ENCODE measurements at places on chromosomes 13 and 19.

DNA sequence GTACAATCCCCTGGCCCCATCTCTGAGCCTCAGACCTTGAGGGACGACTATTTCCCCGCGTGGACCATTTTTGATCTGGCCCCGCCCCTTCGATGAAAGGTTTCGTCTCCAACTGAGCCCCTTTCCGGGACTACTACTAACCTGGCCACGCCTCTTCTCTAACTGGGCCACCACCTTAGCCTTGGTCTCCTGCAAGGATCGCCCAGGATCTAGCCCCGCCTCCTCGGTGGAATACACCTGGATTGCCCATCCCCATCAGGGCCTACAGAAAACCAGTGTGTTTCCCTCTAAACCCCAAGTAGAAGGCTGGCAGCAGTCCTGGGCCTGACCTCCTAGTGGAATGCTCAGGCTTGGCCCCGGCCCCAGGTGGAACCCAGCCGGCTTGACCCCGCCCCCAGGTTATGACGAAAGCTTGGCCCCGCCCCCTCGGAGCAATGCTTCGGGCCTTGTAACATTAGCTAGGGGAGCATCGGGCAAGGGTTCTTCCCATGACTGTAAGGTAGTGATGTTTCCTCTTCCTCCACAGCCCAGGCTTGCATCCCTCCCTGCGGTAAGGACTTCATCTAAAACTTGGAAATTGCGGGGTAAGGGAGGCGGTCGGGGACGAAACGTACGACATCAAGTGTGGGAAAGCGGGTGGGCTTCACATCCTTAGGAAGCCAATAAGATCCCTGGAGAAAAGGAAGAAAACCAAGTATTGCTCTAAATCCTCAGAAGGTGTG, 9.1 kb downstream of the SPACA6 start:
- DNase-seq = peak; percentile 84
- H3K4me3 ChIP-seq = no peak overlapping the region
- no peaks in the 10 kb centered on the region for H3K27me3 ChIP-seq
- no peak overlapping the region for H3K27ac ChIP-seq

- no peak overlapping the region for H3K27ac ChIP-seq
- H3K4me1 ChIP-seq = peaks cover 9% of the 10 kb centered on the region
- no peaks in the 10 kb centered on the region for H3K27me3 ChIP-seq
- no peak overlapping the region for H3K4me3 ChIP-seq
- no peaks in the 10 kb centered on the region for H3K36me3 ChIP-seq
- no peak for DNase-seq
These were observed 124.5 kb downstream of the USP12 start for GRCh38 chr13:27047081-27047480.

DNA sequence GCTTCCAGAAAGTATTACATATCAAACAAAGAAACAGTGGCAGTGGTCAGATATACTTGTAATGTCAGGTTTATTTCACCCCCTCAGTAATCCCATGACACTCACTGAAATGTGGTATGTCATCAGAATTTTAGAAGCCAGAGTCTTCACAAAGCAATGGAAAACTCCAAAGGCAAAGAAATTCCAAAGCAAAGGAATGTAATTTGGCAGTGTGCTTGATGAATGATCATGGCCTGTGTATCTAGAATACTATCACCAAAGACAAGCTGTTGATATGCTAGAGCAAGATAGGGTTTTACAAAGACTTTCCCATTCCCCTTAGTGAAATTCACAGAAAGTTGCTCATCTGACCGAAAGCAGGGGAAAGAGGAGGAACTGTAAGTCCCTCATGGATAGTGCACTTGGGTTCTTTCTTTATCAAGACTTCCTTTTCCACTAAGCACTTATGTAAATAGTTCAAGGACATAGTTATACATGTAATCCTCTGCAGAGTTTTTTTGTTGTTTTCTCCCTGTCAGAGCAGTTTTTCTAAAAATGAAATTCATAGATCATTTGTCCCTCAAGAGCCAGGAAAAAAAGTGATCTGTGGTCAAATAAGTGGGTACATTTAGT, 243.4 kb downstream of the NHLRC3 start:
- no peak overlapping the region for H3K27ac ChIP-seq
- H3K4me3 ChIP-seq = no peak overlapping the region
- no peaks in the 10 kb centered on the region for H3K4me1 ChIP-seq
- H3K36me3 ChIP-seq = no peaks in the 10 kb centered on the region
- no peaks in the 10 kb centered on the region for H3K27me3 ChIP-seq

GRCh38 chr13:32883474-32883873, 132.7 kb upstream of the KL start:
- H3K27me3 ChIP-seq = no peaks in the 10 kb centered on the region
- DNase-seq = peak; percentile 57
- peaks cover 19% of the 10 kb centered on the region for H3K4me1 ChIP-seq
- H3K4me3 ChIP-seq = no peak overlapping the region
- H3K27ac ChIP-seq = no peak overlapping the region

- no peaks in the 10 kb centered on the region for H3K36me3 ChIP-seq
- no peak overlapping the region for H3K27ac ChIP-seq
- peaks cover 7% of the 10 kb centered on the region for H3K4me1 ChIP-seq
- peaks cover 10% of the 10 kb centered on the region for H3K27me3 ChIP-seq
These were observed 8.8 kb downstream of the GIPR start for GRCh38 chr19:45676851-45677263.

GRCh38 chr19:48344892-48345291, 18.8 kb downstream of the TMEM143 start:
- no peaks in the 10 kb centered on the region for H3K27me3 ChIP-seq
- H3K27ac ChIP-seq = no peak overlapping the region
- DNase-seq = no peak
- H3K36me3 ChIP-seq = no peaks in the 10 kb centered on the region

GRCh38 chr13:74133657-74134201, 475 bp downstream of the KLF12 start:
- H3K27me3 ChIP-seq = no peaks in the 10 kb centered on the region
- H3K27ac ChIP-seq = peak overlapping the region; percentile 86
- H3K4me1 ChIP-seq = peaks cover 37% of the 10 kb centered on the region
- DNase-seq = peak; percentile 93
- H3K36me3 ChIP-seq = no peaks in the 10 kb centered on the region

- no peak for DNase-seq
- no peaks in the 10 kb centered on the region for H3K27me3 ChIP-seq
- H3K36me3 ChIP-seq = peaks cover 48% of the 10 kb centered on the region
- no peak overlapping the region for H3K4me3 ChIP-seq
- no peak overlapping the region for H3K27ac ChIP-seq
- no peaks in the 10 kb centered on the region for H3K4me1 ChIP-seq
These were observed 18.5 kb downstream of the MIER2 start for GRCh38 chr19:325937-326565.

DNA sequence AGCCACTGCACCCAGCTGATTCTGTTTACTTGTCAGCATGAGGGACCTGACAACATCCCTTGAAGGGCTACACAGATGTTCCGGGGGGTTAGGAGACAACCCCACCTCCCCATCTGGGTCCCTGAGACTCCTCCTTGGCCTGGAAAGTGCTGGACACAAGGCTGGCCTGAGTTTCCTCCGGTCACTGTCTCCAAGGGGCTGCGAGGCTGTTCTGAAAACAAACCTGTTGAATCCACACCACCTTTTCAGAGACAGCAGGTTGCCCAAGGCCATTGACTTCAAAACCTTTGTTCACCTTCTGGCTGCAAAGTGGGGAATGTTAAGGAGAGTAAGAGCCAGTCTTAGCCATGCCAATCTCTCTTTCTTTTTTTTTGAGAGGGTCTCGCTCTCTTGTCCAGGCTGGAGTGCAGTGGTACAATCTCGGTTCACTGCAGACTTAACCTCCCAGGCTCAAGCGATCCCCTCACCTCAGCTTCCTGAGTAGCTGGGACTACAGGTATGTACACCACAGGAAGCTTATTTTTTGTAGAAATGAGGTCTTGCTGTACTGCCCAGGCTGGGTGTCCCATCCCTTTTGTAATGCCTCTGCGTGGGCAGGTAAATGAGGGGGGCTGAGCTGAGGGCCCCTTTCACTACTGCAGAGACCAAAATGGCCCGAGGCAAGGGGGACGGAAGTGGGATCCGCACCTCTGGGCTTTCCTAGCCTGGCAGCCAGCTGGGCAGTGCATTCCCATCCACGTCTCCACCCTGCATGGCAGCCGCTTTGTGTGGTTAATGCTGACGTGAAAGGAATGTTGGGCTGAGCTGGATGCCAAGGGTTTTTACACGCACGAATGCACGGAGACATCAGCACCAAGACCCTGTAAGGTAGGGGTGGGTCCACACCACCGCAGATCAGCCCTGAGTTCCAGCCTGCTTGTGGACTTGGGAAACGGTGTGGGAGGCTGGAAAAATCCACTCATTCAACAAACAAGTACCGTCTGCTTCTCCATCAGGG, 1.9 kb upstream of the ZNF628 start:
- DNase-seq = peak; percentile 30
- H3K4me1 ChIP-seq = peaks cover 13% of the 10 kb centered on the region
- H3K27ac ChIP-seq = 0 out of 2 replicates have a peak overlapping the region, but pooled peaks have one; percentile 6
- H3K27me3 ChIP-seq = no peaks in the 10 kb centered on the region
- no peak overlapping the region for H3K4me3 ChIP-seq
- H3K36me3 ChIP-seq = no peaks in the 10 kb centered on the region

DNA sequence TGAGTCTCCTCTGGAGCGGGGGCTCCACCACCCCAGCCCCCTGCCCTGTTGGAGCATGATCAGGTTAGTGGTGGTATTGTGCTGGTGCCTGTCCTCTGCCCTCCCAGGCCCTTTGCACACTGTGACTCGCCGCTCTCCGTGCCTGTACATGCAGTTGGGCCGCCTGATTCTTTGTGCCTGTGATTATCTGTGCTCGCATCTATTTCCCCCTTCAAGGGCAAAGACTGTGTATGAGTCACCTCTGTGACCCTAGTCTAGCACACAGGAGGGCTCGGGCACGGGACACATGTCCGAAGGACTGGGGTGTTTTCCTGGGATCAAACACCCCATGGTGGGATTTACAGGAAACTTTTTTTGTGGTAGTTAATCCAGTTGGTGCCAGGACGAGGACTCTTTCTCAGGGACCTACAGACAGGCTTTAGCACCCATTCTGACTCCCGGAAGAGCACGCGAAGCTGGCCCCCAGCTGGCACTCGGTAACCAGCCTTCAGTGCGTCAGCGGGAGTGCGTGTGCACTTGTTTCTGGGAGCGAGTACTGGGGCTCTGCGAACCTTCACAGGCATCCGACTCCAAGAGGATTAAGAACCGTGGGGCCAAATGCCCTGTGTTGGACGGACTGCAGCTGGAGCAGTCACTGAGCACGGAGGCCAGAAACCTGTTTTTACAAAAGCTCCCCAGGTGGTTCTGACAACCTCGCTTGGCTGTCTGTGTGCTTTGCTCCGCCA, 6.7 kb downstream of the PPP1R37 start:
- H3K36me3 ChIP-seq = no peaks in the 10 kb centered on the region
- H3K27me3 ChIP-seq = no peaks in the 10 kb centered on the region
- no peak overlapping the region for H3K27ac ChIP-seq
- no peak overlapping the region for H3K4me3 ChIP-seq
- DNase-seq = no peak

- peaks cover 8% of the 10 kb centered on the region for H3K4me1 ChIP-seq
- H3K36me3 ChIP-seq = no peaks in the 10 kb centered on the region
- H3K27me3 ChIP-seq = no peaks in the 10 kb centered on the region
- DNase-seq = no peak
- H3K4me3 ChIP-seq = no peak overlapping the region
- H3K27ac ChIP-seq = no peak overlapping the region
These were observed 1.9 kb downstream of the ZNF586 start for GRCh38 chr19:57771417-57771816.

DNA sequence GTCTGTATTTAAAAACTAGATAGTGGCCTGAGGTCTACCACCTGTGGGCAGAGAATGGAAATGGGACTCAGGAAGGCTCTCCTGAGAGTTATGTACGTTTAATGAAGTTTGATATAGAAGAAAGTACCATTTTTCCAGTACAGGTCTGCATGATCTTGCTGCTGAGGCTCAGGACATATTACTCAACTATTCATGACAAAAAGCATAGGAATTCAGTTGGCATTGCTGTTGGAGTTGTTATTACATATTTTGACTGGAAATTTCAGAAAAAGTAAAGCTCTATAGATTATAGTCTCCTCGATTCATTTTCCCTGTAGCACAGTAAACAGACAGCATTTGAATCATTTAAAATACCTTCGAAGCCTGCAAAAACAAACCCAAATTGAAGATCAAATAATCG, 469.8 kb downstream of the DCT start:
- DNase-seq = peak; percentile 70
- H3K27me3 ChIP-seq = no peaks in the 10 kb centered on the region
- peak overlapping the region; percentile 35 for H3K4me3 ChIP-seq
- H3K27ac ChIP-seq = peak overlapping the region; percentile 25

DNA sequence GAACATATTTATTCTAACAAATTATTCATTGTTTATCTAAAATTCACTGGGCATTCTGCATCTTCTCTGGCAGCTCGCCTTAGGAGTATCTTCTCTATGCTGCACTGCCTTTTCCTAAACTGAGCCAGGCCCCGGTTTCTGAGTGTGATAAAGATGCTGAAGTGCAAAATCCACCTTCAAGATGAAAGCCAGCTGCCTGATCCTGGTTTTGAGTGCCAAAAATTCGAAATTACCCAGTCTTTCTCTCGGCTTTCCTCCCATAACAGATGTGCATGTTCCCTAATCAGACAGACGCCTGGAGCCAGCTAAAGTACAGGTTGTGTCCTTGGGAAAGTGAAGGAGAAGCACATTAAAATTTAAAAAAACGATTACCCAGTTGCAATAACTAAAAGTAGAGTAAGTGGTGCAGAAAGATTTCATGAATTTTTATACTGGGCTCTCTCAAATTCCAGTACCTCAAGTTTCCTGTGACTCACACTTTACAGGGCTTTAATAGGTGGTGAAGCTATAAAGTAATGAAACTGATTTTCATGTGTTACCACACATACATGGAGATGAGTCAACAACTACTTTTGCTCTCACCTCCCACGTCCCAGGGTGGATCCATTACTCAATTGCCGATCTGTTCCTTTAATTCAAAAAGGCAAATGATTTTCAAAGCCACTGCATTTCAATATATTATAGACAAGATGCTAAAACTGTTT, 65.0 kb upstream of the GTF2F2 start:
- peak overlapping the region; percentile 79 for H3K27ac ChIP-seq
- DNase-seq = peak; percentile 97
- no peaks in the 10 kb centered on the region for H3K27me3 ChIP-seq
- no peaks in the 10 kb centered on the region for H3K36me3 ChIP-seq
- peaks cover 23% of the 10 kb centered on the region for H3K4me1 ChIP-seq

- DNase-seq = peak; percentile 83
- no peaks in the 10 kb centered on the region for H3K27me3 ChIP-seq
- peaks cover 5% of the 10 kb centered on the region for H3K4me1 ChIP-seq
- H3K27ac ChIP-seq = peak overlapping the region; percentile 43
- H3K4me3 ChIP-seq = peak overlapping the region; percentile 49
These were observed 18.4 kb upstream of the MYADM start for GRCh38 chr19:53849237-53849676.

- H3K4me1 ChIP-seq = peaks cover 5% of the 10 kb centered on the region
- H3K36me3 ChIP-seq = peaks cover 36% of the 10 kb centered on the region
- no peak overlapping the region for H3K4me3 ChIP-seq
- H3K27ac ChIP-seq = no peak overlapping the region
- no peaks in the 10 kb centered on the region for H3K27me3 ChIP-seq
- no peak for DNase-seq
These were observed 1.4 kb downstream of the ZNF222 start for GRCh38 chr19:44026622-44027021.

DNA sequence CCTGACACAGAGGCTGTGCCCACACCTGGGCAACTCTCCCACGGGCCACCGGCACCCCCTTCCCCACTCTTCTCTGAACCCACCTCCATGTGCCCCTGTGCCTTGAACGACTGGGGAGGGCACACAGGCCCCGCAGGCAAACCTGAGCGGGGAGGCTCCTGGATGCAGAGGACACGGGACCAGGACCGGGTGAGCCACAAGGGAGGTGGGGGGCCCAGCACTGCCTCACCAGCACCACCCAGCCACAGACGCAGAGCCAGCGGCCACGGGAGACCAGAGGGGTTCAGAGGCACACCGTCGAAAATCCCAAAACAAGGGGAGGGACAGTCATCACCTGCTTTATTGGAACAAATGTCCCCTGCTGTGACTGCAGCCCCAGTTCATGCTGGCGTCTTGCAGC, 49.4 kb downstream of the STK24 start:
- no peaks in the 10 kb centered on the region for H3K27me3 ChIP-seq
- H3K36me3 ChIP-seq = no peaks in the 10 kb centered on the region
- peaks cover 7% of the 10 kb centered on the region for H3K4me1 ChIP-seq
- no peak for DNase-seq

All from GM23248 (cell line).